ENCODE measurements at places on chromosomes 1 and 21.

DNA sequence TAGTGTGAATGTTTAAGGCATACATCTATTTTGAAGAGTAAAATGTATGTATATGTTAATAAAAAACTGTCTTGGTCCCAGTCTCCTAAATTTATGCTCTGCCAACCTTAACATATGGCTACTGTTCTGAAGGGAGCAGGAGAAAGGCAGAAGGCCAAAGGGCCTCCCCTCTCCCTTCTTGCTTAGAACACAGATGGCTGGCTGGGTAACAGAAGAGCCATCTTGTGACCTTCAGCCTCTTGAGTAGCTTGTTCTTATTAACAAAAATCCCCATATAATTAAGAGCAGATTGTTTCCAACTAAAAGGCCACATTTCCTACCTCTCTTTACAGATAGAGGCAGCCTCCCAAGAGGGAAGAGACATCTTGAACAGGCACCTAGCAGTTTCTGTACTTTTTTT is 36.1 kb downstream of the EPB41 start:
- DNase-seq = no peak

DNA sequence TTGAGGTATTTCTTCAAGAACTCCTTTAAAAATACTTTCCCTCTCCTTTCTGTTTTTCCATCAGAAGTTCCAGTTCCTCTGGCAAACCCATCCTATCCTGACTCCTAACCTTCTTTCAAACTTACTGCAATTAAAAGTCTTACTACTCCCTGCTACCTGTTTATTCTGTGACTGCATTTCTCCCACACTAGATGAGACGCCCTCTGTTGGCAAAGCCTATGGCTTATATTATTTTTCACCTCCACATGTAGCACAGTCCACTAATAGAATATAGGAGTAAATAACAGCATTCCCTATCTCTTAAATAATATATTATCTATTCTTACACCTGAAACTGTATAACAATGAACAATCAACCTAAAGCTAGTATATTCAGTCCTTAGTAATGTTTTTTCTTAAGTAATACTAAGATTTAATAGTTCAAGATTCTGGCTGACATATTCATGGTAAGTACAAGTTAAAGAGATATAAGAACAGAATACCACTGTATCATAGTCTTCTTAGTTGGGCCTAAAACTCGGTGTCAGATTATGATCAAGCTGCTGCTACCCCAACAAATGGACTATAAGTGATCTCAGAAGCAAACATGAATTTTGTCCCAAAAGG is 54.8 kb downstream of the RAB3GAP2 start:
- DNase-seq = no peak

DNA sequence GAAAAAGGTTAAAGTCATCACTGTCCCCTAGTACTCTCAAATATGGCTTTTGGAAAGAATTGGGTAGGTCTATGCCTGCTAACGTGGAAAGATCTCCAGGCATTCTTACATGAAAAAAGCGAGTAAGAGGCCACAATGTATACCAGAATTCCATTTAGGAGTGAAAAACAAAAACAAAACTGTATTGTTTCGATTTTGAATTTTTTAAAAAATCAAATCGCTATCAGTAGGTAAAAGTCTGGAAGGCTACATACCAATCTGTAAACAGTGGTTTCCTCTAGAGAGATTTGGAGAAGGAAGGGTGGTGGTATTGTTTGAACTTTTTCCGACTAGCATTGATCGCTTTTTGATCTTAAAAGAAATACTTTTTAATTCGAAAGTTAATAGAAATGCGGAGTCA is 55.9 kb downstream of the RRAGC start:
- DNase-seq = no peak

DNA sequence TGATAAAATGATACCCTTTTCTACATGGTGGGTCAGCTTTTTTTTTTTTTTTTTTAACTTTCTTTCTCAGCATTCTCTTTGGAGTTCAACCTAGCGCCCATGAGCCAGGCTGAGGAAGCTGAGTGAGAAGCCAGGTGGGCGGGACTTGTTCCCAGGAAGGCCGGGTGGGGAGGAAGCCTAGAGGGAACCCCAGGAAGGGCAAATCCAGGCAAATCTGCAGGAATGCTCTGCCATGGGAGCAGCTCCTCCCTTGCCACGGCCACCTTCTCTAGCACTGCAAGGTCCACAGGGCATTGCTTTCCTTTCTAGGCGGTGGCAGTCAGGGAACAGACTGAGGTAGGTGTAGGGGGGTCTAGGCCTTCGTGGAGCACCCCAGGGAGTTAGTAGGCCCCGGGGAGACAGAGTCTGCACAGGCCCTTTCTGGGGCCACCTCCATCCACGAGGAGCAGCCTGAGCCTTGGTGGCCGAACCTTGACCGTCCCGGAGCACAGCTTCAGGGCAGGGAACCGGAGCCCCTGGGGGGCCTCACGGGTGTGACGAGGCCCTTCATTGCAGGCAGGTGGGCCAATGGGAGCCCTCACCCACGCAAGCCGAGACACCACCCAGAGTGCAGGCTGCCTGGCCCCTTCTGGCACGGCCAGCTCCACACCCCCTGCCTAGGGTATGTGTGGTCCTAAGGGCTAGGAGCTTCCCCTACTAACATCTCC is 18.2 kb upstream of the CCDC27 start:
- no peak for DNase-seq

DNA sequence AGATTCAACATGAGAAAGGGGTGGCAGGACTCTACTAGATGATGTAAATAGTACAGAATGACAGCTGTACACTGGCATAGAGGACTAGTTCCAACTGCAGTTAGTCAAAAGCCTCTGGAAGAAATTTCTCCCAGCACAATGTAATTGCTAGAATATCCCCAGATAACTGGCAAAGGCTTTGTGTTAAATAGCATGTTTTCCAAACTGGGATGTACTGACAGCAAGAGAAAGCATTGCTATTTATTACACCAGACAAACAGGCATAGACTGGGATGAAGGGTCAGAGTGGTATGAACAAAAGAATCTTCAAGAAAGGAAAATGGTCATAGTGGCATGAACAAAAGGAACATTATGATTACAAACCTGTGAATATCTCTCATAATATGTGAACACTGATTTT is 115.9 kb upstream of the CXADR start:
- DNase-seq = no peak

- no peak for DNase-seq
Observed at GRCh38 chr21:33619726-33620125, 21.8 kb downstream of the CRYZL1 start.

GRCh38 chr21:35575280-35575915 is 484.9 kb downstream of the SETD4 start:
- no peak for DNase-seq

GRCh38 chr1:87134061-87134460 is 194.6 kb upstream of the LMO4 start:
- DNase-seq = no peak

DNA sequence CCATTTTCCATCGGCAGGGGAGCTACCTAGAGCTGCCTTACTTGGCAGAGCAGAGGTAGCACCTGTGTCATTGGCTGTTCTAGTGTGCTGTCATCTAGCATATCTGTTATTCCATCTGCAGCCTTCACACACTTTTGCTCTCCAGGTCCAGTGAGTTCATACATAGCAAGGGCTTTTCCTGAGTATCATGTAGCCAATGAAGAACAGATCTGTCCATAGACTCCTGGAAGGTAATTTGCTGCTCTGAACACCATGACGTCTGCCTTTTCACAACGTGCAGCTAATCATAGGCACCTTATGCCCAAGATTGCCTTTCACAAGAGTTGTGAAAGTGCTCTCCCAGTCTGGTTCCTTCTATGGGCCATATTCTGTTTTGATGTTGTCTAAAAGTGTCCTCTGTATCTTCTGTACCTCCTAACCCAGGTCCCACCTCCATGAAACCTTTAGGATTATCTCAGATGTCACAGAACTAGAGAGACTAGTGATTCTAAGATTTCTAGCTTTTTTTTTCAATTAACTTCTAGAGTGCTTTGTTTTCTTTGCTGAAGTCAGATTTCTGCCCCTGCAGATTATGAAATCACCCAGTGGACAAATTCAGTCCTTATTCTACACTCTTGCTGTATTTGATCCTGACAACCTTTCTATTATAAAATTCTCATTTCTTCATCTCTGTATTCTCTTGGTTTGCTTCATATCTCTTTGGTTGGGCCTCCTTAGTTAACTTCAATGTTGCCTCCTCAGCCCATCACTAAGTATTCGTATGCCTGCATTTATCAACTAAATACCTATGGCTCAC is 134.8 kb downstream of the PBX1 start:
- no peak for DNase-seq

DNA sequence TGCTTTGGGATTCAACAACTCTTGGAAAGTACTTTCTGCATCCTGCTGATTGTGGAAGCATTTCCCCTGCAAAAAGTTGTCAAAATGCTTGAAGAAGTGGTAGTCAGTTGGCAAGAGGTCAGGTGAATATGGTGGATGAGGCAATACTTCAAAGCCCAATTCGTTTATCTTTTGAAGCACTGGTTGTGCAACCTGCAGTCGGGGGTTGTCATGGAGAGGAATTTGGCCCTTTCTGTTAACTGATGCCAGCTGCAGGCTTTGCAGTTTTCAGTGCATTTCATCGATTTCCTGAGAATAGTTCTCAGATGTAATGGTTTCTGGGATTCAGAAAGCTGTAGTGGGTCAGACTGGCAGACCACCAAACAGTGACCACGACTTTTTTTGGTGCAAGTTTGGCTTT is 47.6 kb upstream of the GJA5 start:
- DNase-seq = no peak

DNA sequence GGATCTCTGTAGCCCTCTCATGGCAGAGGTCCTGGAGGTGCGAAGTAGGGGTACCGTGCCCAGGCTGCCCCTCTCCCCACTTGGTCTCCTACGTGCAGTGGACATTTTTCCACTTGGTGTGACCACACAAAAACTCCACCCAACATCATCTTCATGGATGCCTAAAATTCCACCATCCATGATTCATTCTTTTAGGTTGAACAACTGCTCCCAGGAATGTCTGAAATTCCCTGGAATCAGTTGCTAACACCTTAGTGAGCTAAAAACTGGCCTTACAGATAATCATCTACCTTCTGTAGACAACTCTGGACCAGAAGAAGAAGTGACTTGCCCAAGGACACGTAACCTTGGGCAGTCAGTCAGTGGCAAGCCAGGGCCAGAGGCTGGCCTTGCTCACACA is 32.1 kb upstream of the CLIC4 start:
- no peak for DNase-seq

DNA sequence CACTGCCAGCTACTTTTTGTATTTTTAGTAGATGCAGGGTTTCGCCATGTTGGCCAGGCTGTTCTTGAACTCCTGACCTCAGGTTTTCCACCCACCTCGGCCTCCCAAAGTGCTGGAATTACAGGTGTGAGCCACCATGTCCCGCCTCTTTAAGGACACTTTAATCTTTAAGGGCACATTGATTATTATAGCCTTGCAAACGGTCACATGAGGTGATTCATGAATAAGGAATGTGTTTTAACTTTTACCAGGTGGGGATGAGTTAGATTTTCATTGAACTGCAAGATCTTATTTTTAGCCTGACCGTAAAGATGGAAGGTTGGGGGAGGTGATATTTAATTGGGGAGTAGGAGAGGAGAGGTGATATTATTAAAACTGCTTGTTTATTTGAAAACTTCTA is 61.9 kb downstream of the TBCE start:
- DNase-seq = no peak

DNA sequence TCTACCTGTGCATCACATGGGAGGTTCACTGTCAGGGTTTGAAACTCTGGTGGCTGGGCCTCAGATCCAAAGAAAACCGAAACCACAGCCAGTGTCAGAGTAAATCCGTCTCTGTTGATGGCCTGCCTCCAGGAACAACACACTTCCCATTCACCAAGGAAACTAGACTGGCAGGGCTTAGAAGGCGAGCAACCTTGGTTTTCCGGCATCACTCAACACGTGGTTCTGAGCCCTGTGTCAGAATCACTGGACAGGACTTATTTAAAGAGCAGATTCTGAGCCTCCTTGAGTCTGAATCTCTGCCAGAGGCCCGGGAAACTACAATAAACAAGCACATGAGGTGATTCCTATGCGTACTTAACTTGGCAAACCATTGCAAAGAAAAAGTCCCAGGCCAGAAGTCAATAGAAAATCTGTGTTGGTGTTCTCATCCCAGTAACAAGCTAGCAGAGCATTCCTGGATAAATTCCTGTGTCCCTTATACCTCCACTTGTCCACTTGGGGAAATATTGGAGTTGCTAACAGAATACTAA is 70.0 kb downstream of the KCTD3 start:
- no peak for DNase-seq

DNA sequence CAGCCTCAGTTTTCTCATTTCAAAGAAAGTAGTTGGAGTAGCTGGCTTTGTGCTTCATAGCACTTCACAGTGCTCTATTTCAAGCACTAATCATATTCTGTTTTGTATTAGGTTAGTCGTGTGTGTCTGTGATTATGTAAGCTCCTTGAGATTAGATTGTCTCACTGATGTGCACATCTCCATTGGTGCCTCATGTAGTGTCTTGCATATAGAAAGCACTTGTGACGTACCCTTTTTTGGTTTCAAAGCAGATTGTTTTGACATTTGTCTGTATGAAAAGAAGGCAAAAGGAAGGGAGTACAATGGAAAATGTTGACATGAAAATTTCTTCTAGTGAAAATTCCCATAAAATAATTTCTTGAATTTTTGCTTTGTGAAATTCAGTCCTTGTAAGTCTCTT is 13.9 kb downstream of the BTBD8 start:
- no peak for DNase-seq

DNA sequence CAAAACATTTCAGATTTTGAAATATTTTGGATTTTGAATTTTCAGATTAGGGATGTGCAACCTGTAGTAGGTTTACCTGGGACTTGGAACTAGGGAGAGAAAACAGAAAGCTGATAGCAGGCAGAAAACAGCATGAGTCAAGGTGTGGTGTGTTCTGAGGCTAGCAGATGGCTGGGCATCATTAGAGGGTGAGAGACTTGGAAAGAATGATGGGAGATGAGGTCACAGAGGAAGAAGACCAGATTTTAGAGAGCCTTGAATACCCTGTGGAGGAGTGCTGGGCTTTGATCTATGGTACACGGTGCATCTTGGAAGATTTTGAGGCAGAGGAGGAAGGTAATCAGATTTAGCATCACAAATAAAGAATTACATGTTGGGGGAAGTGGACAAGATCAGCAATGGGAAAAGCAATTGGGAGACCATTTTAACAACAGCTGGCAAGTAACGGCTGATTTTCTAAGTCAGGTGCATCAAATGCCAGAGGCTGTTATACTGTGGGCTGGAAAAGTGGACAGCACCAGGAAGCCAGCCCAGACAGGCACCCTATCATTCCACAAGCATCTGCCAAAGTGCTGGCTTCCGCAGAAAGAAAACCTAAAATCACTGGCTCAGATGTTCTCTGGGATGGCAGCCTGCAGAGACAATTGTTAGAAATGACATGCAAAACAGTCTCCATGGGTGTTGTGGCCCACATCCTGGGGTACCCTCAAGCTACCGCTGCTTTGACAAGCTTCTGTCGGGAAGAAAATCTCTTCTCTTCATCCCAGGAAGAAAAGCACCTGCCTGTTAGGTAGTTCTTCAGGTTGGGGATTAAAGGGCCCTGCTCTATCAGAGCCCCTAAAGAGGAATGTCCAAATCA is 30.9 kb upstream of the CAMK1G start:
- no peak for DNase-seq

- no peak for DNase-seq
Observed at GRCh38 chr1:53080769-53081168, 18.8 kb downstream of the PODN start.
